ENCODE measurements at places on chromosomes 16 and 17.

DNA sequence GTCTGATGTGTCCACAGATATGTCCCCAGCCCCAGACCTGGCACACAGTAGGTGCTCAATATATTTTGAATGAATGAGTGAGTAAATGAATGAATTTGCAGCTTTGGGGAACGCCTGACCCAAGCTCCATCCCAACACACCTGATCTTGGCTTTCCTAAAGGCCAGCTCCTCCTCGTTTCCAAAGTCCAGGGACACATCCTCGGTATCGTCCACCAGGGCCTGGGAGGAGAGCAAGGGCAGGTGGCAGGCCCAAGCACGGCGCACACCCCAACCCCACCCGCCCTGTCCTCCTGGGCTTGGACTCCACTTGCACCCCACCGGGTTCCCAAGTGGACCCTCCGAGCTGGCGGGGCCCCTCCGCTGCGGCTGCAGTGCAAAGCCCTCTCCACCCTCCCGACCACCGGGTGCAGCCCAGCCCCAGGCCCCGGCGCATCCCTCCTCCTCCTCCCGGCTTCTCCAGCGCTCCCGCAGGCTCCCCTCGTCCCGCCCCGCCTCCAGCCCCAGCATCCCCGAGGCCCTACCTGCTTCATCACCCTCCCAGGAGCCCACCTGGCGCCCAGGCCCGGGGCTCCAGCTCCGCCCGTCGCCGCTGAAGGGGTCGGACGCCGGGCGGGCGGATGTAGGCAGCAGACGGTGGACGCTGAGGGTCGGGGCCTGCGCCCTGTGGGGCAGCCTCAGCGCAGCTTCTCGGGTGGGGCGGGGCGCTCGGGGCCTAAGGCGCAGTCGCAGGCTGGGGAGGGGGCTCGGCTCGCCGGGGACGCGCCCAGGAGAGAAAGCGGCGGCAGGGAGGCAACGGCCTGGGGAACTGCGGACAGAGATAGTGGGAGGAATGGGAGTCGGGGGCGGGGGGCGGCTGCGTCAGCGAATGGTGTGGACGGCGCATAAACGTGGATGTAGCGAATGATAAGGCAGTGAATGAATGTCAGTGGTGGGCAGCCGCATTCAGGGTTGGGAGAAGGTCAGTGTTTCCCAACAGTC, at the start of gene TVP23A:
Gene TVP23A (minus strand): TSS at position 832 of the 979 bp plus-strand sequence. CDS start 301 bp downstream, at position 531.
- no peak for DNase-seq

GRCh38 chr16:1610899-1611632, 806 bp downstream of the IFT140 start:
- DNase-seq, result no peak

DNA sequence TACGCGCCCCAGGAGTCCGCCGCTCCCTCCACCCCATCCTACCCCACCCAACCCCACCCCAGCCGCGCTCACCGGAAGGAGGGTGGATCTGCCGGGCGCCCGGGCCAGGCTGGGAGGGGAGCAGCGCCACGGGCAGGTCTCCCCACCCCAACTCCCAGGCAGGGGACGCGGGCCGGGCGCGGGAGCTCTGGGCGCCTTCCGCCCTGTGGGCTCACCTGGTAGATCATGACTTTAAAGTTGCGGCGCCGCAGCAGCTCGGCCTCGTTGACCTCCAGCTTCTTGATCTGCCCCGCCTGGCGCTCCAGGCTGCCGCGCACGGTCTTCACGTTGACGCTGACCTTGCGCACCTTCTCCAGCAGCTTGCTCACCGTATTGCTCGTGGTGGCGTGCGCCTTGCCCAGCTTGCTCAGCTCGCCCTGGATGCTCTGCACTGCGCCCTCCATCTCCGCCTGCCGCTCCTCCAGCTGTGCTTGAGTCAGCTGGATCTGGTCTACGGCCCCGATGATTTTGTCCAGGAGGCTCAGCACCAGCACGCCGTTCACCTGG, 571 bp downstream of the CAVIN1 start:
- no peak for DNase-seq

GRCh38 chr17:65547253-65547670, 14.2 kb downstream of the AXIN2 start:
- no peak for DNase-seq

GRCh38 chr17:15220785-15221184, 44.3 kb downstream of the PMP22 start:
- DNase-seq, result no peak

DNA sequence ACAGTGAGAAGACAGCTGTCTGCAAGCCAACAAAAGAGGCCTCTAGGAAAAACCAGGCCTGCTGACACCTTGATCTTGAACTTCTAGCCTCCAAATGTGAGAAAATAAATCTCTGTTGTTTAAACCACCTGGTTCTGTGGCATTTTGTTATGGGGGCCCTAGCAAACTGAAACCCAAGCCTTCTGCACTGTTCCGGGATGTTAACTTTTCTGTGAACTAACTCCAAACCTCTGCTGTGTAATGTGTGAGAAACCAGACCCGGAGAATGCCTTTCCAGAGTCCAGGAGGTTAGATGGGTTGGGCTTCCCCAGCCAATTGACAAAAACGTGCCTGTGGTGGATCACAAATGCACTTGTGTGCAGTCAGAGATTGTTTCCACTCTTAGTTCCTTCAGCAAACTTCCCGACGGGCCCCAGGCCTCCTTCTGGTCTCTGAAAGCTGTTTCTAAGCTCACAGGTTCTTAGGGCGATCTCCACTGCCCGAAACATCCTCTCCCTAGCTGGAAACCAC, 13.6 kb upstream of the GGA2 start:
- no peak for DNase-seq

DNA sequence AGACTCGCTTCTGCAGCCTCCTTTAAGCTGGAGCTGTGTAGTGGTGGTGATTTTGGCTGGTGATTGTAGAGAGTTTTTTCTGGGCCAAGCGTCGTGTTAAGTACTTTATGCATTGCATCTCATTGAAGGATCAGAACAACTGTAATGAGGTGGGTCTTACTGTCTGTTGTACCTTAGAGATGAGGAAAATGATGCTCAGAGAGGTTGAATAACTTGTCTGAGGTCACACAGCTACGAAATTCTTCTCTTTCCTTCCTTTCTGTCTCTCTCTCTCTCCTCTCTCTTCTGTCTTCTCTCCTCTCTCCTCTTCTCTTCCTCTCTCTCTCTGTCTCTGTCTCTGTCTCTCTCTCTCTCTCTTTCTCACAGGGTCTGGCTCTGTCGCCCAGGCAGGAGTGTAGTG, 82.8 kb downstream of the CNGB1 start:
- no peak for DNase-seq

GRCh38 chr16:11401161-11402050, 56.1 kb downstream of the RMI2 start:
- no peak for DNase-seq

- DNase-seq, result no peak
These were observed 154.1 kb downstream of the SOCS1 start for GRCh38 chr16:11101695-11102522.

- DNase-seq, result no peak
These were observed 12.8 kb downstream of the CANT1 start for GRCh38 chr17:78996781-78997201.

DNA sequence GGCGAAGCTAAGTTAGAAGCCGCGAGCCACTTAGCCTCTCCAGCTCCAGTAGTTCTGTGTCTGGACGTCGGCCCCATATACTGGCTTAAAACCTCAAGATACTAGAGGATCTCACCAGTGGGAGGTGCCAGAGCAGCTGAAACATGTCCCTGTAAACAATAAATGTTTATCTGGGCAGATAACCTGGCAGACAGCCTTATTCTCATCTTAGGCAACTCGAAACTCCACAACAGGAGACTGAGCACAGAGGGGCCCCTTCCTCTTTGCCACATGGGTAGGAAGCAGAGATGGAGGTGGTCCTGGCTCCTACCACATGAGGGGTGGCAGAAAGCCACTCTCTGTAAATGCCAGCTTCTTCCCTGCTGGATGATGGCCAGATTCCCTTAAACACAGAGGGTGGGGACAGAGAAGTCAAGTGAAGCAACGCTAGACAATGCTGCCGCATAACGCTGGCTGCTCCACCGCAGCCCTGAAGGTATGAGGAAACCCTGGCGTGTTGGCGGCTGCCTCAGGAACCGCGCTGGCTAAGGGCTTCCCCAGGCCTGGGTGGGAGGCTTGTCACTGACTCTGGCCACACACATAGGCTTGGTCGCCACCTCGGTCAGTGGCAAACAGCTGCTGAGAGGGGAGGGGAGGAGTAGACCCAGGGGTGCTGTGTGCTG, 67.9 kb downstream of the HIC1 start:
- DNase-seq, result no peak

DNA sequence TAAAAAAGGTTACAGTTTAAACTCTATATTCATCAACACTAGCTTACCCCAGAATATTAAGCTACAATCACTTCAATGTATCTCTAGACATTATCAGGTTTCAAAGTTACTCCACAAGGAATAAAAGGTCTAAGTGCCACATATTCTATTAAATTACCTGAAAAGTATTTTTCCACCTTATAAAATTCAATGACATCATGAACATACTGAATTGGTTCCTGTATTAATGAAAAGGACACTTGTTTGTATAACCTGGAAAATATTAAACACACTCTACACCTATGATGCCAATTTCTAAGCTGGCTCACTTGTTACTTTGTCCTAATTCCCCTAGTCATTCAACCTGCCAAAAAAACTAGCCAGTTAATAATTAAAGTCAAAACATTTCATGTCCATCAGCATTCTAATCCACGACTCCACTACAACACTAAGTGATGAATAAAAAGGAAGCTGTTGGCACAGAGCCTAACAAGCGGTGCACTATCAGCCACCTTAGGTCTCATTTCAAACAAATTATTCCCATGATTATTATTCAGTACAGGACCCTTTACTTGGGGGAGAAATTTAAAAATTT, 12.2 kb downstream of the MED13 start:
- DNase-seq, result no peak

DNA sequence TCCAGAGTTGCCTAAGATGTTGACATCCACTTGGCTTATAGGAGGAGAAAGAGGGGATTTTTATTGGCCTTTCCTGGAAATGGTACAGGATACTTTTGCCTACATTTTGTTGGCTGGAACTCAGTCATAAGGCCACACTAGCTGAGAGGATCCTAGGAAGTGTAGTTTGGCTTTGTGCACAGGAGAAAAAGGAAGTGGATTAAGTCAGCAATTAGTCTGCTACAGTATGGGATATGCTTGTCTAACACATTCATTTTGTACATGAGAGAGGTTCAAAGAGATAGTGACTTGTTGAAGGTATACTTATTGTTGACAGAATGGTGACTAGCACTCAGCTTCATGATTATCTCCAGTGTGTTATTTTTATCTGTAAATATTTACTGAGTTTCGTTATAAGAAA, 10.3 kb downstream of the UTP18 start:
- no peak for DNase-seq

Measured in activated CD4-positive, alpha-beta T cell treated with anti-CD3 and anti-CD28 coated beads for 24 hours (primary cell).